ENCODE measurements at places on chromosomes 7 and 10.

DNA sequence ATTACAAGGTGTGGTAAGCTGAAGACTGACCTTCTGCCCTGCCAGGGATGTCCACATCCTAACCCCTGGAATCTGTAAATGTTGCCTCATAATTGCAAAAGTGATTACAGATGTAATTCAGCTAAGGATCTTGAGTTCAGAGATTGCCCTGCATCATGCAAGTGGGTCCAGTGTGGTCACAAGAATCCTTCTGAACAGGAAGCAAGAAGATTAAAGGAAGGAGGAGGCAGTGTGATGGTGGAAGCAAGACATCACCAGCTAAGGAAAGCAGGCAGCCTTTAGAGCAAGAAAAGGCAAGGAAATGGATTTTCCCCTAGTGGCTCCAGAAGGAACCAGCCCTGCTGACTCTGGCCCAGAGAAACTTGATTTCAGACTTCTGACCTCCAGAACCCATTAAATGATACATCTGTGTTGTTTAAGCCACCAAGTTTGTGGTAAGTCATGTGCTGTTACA, 78.1 kb downstream of the USP6NL start:
- DNase-seq: no peak

- DNase-seq: no peak
These were observed 11.5 kb downstream of the TACR2 start for GRCh38 chr10:69405221-69405620.

DNA sequence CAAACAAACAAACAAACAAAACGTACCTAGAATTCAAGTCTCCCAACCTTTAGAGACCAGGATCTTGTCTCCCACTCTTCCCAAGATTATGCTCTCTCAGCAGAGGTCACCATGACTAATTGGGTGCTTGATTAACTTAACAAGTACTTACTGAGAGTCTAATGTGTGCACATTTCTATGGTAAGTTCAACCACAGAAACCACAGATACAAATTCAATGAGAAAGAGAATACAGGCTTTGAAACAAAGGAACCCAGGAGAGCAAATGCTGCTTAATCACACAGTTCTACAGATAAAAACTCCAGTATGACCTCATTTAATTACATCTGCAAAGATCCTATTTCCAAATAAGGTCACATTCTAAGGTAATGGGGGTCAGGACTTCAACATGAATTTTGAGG, 142.8 kb downstream of the DNAJC1 start:
- no peak for DNase-seq

DNA sequence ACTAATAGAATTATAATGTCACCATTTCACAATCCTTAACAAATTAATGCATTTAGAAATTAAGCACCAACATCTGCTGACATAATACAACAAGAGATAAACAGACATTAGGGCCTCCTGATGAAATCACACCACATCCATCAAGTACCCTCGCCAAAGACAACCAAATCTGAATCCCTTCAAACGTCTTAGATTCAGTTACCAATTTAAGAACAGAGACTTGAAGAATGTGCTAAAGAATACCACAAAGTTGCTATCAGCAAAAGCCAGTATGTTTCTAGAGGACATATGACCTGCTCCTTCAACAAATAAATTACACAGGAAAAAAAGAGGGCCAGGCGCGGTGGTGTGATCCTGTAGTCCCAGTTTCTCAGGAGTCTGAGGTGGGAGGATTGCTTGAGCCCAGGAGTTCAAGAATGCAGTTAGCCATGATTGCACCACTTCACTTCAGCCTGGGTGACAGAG, 144.5 kb downstream of the REEP3 start:
- DNase-seq: peak; percentile 60

DNA sequence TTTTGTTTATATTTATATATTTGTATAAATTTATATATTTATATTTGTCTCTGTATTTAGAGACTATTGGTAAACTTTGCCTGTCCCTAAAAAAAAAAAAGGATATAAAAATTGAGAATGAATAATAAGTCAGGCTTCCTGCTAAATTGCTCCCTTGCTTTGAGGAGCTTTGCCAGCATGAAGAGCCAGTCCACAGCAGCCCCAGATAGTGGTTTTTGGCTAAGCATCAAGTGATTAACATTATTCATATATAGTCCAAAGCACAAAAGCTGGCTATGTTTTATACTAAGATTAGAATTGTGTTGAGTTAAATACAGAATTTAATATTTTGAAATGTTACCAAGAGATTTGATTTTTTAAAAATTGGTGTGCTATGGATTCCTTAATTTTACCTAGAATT, 264.9 kb upstream of the FERD3L start:
- no peak for DNase-seq

GRCh38 chr7:81297317-81297716, 378.5 kb upstream of the SEMA3C start:
- no peak for DNase-seq

DNA sequence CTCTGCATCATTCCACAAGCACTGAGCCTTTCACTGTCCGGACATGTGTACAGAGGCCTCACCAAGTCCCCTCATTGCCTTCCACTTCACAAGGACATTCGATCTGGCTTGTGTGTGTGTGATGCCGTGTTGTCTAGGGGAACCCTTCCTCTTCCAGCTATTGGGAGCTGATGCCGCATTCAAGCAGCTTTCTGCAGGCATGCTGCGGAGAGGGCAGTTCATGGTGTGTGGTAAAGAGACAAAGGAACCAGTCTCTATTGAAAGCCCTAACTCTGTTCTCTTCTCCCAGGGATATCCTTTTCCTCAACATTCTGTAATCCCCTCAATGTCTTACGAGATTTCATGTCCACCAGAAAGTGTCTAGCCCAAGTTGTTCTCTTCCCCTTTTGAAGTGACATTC, 141.6 kb downstream of the ALOX5 start:
- no peak for DNase-seq

DNA sequence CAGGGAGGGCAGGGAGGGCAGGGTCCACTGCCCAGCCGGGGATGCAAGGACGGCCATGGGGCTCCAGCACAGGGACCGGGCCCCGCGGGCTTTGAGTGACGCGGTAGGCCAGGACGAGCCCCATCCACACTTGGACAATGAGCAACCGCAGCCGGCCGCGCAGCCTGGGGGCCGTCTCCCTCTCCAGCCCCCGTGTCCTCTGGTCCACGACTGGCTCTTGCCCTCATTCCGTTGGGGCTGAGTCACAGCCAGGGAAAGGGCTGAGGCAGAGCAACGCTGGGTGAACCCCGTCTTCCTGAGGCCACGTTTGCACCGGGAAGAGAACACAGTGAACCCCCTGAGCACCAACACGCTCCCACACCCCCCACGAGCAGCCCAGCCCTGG, 23.7 kb downstream of the SHH start:
- DNase-seq: no peak

DNA sequence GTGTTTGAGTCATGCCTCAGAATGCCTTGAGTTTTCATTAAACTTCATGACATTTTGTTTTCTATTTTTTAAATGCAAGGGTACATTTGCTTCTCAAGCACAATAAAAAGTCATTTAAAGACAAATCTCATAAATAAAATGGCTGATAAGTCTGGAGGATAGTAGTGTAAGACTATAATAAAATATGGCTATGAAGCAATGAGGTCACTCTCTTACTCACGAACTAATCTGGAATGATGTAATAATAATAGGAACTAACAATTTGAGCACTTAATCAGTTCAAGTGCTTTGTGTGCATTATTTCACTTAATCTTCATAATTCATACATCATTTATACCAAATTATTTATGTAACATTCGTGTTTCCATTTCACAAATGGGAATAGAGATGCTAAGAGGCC, 149.3 kb upstream of the CTTNBP2 start:
- no peak for DNase-seq

- no peak for DNase-seq
These were observed 96.2 kb downstream of the GLCCI1 start for GRCh38 chr7:8064828-8065227.

GRCh38 chr10:126187399-126187798, 200.9 kb downstream of the ADAM12 start:
- DNase-seq: no peak

GRCh38 chr7:30170476-30171205, 35.9 kb downstream of the MTURN start:
- DNase-seq: no peak

DNA sequence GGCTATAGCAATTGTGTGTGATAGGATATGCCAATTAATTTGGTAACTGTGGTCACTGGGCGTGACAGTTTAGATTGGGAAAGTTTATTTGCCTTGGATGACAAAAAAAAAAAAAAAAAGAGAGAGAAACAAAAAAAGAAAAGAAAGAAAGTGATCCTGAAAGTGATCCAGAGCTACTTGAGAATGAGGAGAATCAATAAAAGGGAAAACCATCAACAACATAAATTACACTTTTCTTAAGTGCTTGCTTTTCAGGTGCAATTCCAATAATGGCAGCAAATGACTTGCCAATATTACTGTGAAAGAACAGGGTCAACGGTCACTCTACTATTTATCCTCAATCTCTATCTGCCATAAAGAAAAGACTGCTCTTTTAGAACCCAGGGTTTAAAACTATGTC, 191.8 kb upstream of the SEMA3C start:
- no peak for DNase-seq

GRCh38 chr7:29146888-29147609, 712 bp upstream of the CPVL start:
- DNase-seq: no peak

GRCh38 chr7:33109005-33109757, at the start of gene RP9:
RP9 (minus strand) TSS chr7:33109404; CDS start chr7:33109372, 32 bp downstream.
- peak; percentile 33 for DNase-seq

DNA sequence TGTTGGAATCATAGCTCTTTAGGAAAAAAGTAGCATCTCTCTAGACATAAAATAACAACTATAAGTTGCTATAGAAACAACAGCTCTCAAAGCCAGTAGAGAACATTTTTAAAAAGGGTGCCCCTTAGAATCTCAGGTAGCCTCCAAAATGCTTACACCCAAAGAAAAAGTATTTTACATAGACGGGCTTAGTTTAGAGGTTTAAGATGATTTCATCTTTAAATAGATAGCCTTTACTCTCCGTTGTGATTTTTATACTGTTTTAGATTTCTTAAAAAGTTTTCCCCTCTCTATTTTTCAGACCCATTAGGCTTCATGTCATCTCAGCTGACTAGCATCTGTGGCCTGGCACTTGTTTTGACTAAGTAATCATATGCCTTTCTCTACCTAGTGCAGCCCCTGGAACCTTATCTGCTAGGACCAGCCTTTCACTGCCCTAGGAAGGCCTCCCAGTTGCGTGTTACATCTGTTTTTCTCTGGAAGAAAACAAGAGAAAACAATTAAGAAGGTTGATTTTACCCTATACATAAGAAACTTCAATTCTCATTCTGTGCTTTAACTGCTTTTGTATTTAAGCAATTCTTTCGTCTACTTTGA, 6.9 kb upstream of the BPGM start:
- no peak for DNase-seq

DNA sequence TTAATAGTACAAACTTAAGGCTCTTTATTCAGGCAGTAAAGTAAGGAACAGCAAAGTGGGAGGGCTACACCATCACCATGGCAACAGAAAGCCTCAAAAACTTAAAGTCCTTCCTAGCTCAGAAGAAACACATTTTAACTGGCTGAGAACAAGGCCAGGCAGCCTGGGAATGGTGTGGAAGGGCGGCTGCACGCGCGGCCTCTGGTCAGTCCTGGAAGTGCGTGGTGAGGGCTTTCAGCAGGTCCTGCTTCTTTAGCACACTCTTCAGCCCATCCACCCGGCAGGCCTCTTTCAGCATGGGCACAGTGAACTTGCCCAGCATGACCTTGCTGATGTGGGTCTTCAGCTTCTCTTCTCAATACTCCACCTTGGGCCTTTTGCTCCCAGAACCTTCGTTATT, 133.0 kb downstream of the CYP26A1 start:
- DNase-seq: no peak

DNA sequence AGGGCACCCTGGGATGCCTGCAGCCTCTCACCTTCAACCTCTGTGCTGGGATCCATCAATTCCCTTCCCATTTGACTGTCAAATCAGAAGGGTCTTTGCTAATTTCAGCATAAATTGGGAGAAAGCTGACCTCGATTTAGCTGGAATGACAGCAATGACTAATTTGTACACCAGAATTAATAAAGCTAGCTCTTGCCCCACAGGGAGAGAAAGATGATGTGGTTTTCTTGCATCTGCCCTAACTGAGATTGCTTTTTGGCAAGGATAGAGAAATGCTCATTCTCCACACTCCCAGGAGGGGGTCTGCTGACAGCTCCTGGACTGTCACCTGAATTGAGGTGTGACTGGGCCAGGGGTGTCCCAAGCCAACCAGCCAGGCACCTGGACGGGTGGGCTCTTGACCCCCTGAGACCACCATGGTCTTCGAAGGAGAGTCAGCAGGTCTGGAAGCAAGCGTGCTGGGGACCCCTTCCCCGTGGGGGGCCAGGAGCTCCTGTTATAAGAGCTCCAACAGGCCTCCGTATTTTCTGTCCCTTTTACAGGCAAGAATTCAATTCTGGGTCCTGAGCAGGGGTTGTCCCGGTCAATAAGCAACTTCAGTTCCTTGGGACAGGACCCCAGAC, 42.1 kb downstream of the RBM17 start:
- DNase-seq: no peak

GRCh38 chr10:18254086-18254485, 113.9 kb downstream of the CACNB2 start:
- DNase-seq: no peak

- DNase-seq: no peak
These were observed at the start of gene SEMA3D for GRCh38 chr7:85186521-85187241. SEMA3D (minus strand) TSS chr7:85187056; CDS start chr7:85121891, 65,165 bp downstream.

- no peak for DNase-seq
These were observed 160.3 kb downstream of the SNX10 start for GRCh38 chr7:26451997-26452396.

DNA sequence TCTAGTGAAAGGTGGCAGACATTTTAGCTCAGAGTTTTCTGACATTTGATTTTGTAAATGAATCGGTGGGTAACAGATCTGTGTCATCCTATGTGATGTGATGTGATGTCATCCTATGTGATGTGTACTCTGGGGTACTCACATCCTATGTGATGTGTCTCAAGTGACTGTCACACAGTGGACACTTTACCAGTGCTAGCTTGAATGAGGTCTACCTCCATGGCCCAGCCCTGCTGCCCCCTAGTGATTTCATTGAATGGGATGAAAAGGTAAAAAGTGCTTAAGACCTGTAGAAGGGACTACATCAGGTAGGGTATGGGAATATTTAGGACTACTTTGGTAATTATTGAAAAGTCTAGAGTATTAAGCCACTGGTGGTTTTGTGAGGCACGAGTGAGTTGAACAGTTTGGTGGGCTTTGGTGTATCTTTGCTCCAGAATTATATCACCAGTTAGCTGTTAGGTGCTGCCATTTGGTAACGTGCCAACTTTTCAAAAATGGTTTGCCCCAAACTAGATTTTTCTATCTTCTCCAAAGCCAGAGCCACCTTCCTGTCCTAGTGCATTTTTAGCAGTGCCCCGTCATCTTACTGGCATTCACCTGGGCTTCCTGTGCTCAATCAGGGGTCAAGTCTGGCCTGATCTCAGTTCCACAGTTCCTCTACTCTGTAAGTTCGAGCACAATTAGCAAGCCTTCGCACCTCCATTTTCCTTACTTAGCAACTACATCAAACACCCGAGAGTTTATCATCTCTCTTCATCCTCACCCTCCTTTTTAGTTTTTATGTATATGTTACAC, 9.7 kb downstream of the EIF4H start:
- no peak for DNase-seq

GRCh38 chr7:27032839-27033238, 63.0 kb downstream of the HOXA1 start:
- no peak for DNase-seq

GRCh38 chr10:89342206-89342958, 14.6 kb downstream of the IFIT3 start:
- DNase-seq: peak; percentile 52

Data from uterus (tissue), 4 donors.